CD4-positive, alpha-beta T cell treated with Interferon alpha-2 for 1 hour (primary cell): ENCODE measurements at places on chromosomes 4 and X.
A peak's percentile ranks its signal among the peaks of the same experiment; 100 is the strongest.

DNA sequence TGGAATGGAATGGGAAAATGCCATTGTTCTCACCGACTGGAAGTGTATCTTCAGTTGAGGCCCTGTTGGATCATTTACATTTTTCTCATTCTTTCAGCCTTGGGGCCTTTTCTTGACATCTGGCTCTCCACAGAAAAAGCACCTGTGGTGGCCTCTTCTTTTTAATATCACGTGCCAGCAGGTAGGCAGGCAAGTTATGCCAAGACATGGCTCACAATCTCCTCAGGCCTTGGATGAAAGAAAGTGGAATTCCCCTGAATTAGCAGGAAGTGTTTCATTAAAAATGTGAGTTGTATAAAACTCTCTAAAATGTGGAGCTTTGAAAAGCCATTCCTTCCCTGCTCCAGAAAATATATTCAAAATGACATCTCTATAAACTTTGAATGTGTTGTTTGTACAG, 122.1 kb downstream of the FRAS1 start:
- DNase-seq: no peak

DNA sequence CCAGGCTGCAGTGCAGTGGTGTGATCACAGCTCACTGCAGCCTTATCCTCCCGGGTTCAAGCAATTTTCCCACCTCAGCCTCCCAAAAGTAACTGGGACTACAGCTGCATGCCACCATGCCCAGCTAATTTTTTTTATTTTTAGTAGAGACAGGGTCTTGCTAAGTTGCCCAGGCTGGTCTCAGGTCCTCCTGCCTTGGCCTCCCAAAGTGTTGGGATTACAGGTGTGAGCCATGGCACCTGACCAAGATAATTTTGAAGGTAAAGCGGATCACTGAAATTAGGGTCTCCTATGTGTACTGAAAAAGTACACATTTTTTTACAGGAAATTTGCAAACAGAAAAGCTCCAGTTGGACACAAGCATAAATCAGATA, 4.8 kb downstream of the SAT1 start:
- peak; percentile 27 for DNase-seq

DNA sequence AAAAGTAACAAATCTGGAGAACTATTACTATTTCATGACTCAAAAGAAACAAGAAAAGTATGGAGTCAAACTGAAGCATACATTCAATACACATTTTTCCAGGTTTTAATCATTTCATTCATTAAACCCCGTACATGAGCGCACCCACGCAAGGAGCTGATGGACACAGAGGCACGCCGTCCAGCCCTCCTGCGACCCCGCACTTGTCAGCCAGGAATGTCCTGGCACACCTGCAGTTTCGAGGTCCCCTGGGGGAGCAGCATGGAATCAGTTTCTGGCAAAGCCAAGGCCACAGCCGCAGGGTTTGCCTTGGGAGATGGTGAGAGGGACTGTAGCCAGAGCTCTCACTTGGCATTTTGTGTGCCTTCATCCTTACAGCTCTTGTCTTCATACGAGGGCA, 12.8 kb upstream of the SLC2A9 start:
- no peak for DNase-seq

- DNase-seq: no peak
These were observed 1.2 kb downstream of the CXCL3 start for GRCh38 chr4:74037076-74037955.

DNA sequence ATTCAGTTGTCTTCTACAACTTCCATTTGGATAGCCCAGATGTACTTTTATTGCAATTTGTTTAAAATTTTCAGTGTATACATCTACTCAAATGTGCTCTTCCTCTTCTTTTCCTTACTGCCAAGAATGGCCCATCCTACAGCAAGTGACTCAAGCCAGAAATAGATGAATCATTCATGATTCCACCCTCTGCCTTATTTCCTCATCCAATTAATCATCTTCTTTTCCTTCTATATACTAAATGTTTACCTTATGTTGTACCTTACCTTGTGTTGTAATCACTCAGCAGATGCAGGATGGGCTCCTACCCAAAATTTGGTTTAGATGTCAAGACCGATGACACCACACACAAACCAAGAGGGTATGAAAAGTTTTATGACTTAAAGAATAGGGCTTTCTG, 437.8 kb downstream of the GRXCR1 start:
- no peak for DNase-seq

GRCh38 chr4:23931489-23931830, 41.6 kb upstream of the PPARGC1A start:
- DNase-seq: no peak

- no peak for DNase-seq
These were observed 15.4 kb upstream of the ADH1B start for GRCh38 chr4:99336553-99336952.

DNA sequence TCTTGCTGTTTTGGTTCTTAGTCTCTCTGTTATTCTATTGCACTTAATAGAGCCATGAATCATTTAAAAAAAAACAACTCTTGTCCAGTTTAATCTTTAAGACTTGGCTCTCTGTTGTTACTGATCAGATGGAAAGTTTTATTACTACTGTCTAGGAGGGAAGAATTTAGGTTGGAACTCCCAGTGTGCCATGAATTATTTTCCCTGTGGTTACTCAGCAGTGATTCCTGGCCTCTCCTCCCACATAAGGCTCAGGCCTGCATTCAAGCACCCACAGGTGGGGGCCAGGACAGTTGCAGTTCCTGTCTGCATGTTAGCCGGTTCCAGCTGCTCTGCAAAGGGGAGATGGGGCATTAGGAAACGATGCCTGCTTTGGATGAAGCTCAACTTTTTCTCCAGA, 29.8 kb upstream of the ESX1 start:
- no peak for DNase-seq

DNA sequence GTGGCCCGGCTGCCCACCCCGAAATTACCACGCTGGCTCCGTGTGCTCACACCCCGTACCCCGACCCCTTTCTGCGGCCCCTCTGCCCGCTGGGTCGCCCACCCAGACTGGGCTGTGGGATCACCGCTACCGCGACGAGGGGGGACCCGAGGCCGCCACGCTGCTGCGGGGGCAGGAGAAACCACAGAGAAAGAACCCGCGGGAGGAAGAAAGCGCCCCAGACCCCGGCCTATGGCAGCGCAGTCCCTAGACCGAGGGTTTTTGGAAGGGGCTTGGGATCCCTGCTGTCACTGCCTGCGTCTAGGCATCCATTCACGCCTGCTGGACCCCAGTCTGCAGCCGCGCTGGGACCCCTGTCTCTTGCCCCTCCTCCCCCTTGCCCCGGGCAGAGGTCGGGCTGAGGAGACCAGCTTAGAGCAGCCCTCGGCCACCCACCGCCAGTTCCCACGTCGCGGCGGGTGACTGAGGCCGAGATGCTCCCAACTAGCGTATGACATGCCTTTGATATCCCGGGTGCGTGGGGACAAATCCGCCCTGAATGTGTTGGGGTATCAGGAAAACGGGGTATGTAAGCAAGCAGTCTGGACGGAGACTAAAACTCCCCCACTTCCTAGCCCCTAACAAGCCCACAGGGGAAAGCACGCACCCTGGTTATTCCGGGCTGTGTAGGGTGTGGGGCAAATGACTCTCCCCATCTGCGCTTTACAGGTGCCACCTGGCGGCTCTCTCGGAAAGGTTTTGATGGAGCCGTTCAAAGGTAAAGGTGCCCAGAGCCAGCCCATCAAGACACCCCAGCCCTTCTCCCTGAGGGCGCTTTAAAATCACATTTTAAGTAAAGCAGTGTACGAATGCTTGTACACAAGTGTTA, 862 bp upstream of the INPP4B start:
- peak; percentile 79 for DNase-seq

- no peak for DNase-seq
These were observed 819 bp downstream of the PDLIM3 start for GRCh38 chr4:185534511-185534865.

GRCh38 chr4:110474481-110474880, 1.5 kb upstream of the ENPEP start:
- DNase-seq: no peak

DNA sequence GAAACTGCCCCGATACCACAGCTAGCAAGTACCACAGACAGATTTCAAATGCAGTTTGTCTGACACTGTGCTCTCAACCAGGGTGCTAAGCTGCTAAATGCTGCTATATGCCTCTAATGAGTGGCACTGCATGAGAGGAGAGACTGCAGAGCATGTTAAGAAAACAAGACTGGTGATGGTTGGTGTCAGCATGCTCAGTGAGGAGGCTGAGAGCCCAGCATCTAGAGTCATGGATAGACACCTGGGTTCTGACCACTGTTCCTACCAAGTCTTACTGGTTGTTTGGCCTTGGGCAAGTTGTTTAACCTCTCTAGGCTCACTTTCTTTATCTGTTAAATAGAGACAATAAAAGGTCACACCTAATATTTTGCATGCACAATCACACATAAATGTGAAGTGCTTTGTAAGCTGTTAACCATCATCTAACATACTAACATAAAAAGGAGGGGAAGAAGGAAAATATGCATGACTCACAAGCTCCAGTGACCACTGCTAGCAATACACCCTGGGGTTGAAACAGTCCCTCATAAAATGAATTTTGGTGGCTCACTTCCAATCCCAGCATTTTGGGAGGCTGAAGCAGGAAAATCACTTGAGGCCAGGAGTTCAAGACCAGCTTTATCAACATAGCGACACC, 20.7 kb downstream of the HHIP start:
- DNase-seq: no peak

DNA sequence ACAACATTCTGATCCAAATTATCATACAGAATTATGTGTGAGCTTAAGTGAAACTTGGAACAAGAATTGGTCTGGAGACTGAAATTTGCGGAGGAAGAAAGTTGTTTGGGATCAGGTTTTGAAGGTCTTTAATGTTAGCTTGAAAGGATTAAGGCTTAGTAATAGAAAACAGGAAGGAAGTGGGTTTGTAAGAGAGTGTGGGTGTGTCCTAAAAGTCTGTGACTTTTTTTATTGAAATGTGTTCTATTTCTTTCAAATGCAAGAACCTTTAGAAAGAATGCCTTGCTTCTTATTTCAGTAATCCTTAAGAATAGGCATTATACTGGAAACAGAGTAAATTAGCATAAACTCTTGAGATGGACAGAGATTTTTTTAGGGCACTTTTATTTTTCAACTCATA, 198.0 kb downstream of the GALNTL6 start:
- no peak for DNase-seq

DNA sequence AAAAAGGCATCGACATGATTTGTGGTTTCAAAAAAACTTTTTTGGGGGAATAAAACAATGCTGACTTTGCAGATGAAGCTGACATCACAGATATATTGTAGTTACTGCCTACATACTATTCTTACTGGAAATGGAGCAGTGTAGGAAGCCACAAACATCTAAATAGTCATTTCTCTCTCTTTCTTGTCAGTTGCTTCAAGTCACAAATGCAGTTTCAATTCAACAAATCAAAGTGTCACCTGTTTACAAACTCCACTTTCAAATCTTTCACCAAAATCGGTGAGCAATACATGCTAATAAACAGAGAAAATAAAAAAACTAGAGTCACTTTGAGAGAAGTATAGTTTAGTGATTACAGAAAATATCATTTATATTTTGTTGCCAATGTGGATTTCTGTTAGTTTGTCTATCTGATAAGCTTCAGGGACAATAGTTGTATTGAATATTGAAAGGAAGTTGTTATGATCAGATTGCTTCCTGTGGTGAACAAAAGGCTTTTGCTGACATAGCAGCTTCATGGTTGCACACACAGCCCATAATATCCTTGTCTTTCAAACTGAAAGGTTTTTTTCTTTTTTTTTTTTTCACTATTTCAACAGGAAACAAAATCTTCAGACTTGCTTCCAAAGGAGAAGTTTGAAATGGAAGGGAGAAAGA, 49.7 kb upstream of the PTPN13 start:
- no peak for DNase-seq

DNA sequence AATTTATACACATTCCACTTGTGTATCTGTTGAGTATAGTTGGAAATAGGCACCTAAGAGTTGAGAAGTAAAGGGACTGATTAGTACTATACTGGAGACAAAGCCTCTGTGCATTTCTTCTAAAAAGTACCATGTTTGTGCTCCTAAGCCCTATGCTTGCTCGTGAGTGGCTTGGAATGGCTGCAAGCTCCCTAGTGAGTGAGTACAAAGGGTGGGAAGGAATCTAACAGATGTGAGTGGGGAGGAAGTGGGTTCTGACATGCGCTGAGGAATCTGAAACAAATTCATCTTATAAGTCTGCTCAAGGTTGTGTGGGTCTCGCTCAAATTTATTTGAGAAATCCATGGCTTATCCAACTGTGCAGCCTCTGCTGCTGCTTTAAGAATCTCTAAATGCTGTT, 13.3 kb downstream of the SPCS3 start:
- DNase-seq: no peak

- no peak for DNase-seq
These were observed 5.8 kb downstream of the NKX3-2 start for GRCh38 chr4:13538427-13538973.

DNA sequence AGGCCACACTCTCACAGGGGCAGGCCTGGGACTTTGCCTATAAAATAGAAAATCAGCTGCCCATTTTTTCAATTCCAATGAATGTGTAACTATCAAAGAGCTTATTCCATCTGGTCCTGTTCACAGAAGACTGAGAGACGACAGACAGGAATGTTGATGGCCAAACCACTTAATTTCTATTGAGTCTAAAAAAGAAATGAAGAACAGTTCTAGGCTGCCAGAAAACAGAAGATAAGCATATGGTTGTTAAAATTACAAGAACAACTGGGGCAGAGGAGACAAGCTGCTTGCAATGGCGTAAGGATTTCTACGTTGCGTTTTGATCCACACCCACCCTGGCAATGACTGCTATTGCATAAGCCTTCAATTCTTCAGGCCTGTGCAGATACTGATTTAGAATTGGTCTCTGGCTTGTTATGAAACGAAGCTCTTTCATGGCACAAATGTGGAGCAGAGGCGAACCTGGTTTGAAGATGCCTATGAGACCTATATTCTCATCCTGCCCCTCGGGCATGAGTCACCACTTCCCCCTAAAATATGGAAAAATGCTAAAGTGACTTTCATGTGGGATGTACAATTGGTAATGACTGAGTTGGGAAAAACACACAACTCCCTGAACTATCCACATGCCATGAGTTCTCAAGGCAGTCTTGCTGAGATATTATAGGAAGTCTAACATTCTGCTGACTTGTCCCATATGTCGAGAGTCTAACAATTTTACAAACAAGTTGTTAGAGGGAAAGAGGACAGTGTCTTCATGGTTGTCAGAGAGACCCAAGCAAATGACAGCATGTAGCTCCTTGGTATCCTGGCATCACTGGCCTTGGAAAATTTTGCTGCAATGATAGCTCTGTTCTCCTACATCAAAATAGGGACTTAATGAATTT, 37.9 kb upstream of the SORBS2 start:
- DNase-seq: no peak

DNA sequence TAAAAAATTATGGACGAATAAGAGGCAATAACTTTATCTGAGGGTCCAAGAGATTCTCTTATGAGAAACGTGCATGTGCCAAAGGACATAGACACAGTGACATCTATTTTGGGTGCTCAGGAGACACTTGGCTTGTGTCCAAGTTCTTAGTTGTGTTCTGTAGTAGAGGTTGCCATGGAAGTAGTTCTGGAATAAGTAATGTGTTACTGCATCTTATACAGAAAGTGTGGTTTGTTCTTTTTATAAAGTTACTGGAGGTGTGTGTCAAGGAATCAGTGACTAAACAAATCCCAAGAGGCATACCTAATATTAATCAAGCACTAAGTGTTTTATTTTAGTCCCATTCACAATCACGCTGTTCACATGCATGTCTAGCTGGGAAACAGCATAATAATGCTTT, 305.7 kb downstream of the ARHGAP24 start:
- no peak for DNase-seq
